Activated naive CD4-positive, alpha-beta T cell treated with Interleukin-2 at 50 U/mL for 16 hours (primary cell): ENCODE measurements at places on chromosomes 4 and X.
A peak's percentile ranks its signal among the peaks of the same experiment; 100 is the strongest.

GRCh38 chr4:1976416-1977352 lies 32.1 kb downstream of the NELFA start:
- DNase-seq, result no peak

DNA sequence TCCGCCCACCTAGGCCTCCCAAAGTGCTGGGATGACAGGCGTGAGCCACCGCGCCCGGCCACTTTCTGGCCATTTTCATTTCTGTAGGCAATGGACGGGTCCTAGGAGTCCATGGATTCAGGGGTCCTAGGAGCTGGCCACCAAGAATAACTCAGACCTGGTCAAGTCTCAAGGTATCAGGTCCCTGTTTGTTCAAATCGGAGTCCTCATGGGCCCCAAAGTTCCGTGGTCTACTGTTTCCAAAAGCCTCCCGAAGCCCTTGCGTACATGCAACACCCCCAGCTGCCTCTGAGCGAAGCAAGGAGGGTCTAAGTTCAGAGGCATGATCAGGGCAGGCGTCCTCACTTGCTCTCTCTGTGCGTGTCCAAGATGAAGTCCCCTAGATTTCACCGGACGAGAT lies 30.1 kb downstream of the P2RY8 start:
- DNase-seq, result no peak

DNA sequence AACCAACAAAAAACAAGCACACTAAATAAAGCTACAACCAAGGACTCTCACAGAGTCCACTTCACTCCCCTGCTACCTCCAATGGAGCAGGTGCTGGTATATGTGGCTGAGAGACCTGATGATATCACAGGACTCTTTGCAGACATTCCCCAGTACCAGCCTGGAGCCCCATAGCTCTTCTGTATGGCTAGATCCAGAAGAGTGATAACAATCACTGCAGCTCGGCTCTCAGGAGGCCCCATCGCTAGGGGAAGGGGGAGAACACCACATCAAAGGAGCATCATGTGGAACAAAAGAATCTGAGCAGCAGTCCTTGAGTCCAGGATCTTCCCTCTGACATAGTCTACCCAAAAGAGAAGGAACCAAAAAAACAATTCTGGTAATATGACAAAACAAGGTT lies 237.1 kb upstream of the TLL1 start:
- DNase-seq, result no peak

GRCh38 chr4:153008578-153009199 lies 72.6 kb downstream of the FHDC1 start:
- no peak for DNase-seq

DNA sequence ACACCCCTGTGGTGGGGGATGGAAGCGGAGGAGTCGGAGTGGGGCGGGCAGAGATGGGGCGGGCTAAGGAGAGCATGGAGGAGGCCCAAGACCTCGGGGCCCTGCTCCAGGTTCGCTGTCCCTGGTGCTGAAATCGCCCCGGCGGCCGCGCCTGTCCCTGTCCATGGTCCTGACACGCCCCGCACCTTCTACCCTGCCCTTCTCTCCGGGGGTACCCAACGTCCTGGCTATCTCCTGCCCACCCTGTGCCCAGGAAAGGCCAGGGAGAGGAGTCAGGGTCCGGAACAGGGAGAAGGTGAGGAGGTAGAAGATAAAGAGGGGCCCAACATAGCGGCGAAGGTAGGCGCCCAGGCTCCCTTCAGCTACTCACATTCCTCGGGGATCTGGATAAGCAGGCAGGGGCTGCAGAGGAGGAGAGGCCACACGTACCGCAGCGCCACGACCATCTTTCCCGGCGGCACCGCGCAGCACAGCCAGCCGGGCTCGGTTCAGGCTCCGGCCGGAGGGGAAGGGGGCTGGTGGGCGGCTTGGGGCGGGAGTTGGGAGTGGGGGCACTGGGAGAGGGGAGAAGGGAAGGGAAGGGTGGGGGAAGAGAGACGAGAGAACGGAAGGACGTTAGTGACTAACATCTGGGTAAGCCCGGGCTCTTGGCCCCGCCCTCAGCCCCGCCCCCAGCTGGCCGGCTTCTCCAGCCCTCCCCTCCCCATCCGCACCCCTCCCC lies 10.4 kb downstream of the L1CAM start:
- DNase-seq, result peak; percentile 68

GRCh38 chr4:93748373-93749291 lies 79.9 kb upstream of the ATOH1 start:
- no peak for DNase-seq

DNA sequence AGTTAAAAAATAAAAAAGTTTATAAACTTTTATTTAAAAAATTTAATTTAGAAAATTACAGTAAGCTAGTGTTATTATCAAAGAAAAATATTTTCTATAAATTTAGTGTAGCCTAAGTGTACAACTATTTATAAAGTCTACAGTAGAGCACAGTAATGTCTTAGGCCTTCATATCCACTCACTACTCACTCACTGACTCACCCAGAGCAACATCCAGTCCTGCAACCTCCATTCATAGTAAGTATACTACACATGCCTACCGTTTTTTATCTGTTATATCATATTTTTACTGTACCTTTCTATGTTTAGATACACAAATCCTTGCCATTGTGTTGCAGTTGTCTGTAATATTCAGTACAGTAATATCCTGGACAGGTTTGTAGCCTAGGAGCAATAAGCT lies 129.0 kb upstream of the FAM47B start:
- no peak for DNase-seq

- no peak for DNase-seq
Observed at GRCh38 chr4:16187455-16187854, 38.8 kb downstream of the TAPT1 start.

DNA sequence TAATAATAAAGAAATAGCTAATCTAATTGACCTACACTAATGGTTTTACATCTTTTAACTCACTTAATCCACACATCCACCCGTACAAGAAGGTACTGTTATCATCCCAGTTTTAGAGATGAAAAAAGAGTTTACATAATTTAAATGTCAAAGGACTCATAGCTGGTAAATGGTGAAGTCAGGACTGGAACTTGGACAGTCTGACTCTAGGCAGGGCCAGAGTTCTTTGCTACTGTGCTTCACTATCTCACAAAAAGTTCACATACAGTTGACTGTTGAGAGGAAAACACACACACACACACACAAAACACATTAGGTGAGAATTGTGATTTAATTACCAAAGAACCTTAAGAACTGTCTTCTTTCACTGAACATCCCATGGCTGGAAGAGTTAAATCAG lies 71.2 kb upstream of the PRSS48 start:
- no peak for DNase-seq

- DNase-seq, result no peak
Observed at GRCh38 chr4:121278811-121279368, 101.9 kb downstream of the QRFPR start.

DNA sequence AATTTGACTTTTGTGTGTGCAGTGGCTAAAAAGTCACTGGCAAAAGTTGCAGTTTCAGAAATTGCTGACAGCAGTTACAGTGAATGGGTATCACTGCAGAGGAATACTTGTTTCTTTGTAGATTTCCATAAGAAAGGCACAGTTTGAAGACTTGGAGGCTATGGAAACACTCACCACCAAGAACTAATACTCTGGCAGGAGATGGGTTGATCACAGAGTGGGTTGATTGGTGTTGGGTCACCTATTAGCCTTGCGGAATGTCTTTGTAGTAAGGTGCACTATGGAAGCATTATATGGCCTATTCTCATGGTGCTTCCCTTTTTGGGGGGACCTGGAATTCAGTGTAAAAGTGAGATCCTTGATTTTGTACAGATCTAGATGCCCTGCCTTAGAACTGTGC lies 502.8 kb downstream of the CFAP47 start:
- DNase-seq, result no peak

DNA sequence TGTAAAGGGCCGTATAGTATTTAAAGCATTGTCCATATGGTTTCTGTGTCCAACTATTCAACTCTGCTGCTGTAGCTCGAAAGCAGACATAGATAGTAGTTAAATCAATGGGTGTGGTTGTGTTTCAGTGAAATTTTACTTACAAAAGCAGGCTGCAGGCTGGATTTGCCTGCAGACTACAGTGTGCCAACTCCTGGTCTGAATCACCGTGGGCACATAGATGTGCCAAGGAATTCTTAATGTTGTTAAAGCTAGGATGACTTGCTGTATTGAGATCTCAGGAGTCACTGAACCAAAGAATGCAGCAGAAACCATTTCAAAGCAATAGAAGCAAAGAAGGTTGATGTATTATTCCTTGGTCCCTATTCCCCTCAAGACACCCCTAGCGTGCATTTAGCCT lies 379.0 kb downstream of the STIM2 start:
- no peak for DNase-seq

DNA sequence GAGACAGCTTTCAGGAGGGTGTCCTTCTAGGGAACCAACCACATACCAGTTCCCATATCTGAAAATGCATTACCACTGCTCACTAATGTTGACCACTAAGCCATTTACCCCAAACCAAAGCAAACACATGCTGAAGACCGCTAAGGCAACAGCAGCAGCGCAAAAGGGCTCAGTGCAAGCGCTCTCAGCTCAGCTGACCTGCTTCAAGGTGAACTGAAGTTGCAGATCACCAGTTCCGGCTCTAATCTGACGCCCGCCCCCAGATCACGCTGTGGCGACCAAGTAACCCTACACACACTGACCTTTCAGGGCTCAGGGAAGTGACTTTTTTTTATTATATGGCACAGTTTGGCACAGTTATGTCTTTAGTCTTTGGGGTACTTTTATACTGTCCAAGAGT lies 5.8 kb downstream of the MECP2 start:
- no peak for DNase-seq

DNA sequence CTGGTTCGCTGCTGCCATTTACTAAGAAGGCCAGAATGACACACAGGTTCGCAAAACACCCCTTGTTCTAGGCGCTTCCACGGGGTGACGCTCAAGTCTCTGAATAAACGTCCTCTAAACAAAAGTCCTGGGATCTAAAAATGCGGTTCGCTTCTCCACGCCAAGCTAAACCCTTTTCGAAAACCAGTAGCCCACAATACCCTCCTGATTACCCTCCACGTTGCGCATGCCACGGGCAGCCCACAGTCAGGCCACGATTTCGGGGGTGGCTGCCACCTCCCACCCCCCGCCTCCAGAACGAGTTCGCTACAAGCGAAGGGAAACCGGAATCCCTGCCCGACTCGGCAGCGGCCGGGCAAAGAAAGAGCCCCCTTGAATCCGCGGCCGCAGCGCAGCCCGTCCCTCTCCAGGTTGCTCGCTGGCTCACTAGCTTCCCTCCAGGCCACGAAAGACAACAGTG lies 423 bp downstream of the RPL39 start:
- peak; percentile 56 for DNase-seq

DNA sequence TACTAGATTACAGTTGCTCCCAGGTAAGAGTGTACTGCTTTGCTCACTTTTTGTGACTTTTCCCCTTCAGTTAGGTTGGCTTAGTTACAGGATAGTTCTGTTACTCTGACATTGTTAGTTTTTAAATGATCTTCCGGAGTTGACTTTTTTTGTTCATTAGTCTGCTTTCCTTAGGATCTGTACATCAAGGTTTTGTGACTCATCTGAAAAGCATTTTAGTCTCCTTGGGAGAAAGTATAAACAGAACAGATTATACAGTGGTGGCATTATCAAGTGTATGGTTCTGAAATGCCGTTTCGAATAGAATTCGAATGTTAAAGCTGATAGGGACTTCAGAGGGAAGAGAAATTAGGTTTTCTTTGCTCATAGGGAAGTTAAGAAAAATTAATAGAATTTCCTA lies 63.3 kb downstream of the USP9X start:
- DNase-seq, result no peak

DNA sequence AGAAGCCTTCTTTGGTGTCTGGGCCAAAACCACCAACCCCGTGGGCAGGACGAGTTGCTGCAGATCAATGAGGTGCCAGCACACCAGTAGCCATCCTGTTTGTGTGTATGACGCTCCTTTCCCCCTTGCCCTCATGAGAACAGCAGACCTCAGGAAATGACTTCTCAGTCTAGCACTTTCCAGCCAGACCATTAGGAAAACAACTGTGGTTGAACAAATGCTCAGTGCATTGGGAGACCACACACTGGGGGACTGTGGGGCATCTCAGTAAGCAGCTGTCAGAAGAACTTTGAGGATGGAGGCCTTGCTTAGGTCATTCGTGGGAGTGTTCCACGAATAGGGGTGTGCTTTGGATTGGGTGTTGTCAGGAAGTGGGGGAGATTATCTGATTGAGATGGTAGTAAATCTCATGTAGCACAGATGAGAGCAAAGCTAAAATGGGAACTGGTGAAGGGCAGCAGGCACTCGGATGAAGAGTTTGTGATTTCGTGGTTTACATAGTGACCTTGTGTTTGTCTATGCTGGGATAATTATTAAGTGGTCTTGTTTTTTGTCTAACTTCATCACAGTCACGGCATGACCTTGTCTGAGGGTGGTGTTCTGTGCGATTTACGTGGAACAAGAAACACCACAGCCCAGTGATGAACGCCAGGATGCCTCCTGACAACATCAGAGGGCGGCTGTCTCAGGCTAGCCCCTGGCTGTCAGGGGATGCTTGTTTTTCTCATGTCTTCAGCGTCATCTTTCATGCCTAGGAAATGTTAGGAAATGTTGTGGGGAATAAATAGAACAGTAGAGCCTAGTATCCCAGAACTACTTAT lies 70.1 kb downstream of the USP46 start:
- DNase-seq, result peak; percentile 47

GRCh38 chr4:145351162-145351561 lies 130.5 kb upstream of the SMAD1 start:
- no peak for DNase-seq

- DNase-seq, result no peak
Observed at GRCh38 chr4:3708103-3708510, 58.1 kb upstream of the ADRA2C start.

DNA sequence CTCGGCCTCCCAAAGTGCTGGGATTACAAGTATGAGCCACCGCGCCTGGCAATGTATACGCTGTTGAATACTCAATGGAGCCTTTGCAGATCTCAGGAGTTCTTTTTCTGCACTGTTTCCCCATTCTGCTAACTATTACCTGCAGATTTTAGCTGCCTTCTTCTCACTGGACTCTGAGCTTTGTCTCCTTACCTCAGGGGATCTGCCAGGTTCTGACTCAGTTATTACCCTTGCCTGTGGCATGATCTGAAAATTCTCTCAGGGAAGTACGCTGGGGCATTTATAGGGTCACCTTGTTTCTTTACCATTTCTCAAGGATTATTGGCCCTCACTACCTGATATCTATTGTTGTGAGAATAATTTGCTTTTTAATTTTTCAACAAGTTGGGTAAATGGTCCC lies 56.6 kb upstream of the MAGED1 start:
- DNase-seq, result no peak

GRCh38 chr4:177385576-177386277 lies 56.5 kb downstream of the AGA start:
- DNase-seq, result no peak

DNA sequence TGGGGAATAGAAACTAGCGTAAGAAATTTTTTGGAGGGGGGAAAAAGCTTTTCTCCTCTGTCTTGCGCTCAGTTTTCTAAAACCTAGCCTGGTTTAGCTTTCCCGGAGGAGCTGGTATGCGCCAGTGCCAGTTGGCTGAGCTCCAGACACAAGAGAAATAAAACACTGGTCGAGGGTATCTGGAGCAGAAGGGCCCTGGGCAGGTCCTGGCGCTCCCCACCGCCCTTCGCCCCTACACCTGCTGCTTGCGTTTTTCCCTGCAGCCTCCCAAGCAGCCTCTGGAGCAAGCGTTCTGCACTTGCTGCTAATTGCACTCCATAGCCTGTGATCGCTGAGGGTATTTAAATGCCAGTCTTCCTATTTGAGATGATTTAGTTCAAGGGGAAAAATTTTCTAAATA lies 816 bp downstream of the EREG start:
- DNase-seq, result no peak
